ENCODE measurements at places on chromosomes 7 and 10.

- DNase-seq: no peak
Measured at GRCh38 chr7:57425969-57426628, 23.9 kb upstream of the ZNF716 start.

DNA sequence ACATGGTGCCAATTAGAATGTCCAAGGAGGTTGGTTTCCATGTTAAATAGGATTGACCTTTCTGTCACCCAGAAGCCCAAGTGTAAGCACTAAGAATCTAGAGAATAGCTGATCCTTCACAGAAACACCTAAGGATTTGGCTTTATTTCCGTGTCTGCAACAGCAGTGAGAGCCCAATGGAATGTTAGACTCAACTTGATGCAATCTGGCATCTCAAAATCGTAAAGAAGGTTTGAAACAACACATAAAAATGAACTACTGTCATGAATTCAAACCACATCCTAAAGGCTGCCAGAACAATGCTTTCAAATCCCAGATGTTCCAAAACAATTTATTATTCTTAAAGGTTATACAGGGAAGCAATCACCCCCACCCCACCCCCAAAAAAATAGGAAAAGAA is 18.6 kb downstream of the PPP1R3C start:
- no peak for DNase-seq

DNA sequence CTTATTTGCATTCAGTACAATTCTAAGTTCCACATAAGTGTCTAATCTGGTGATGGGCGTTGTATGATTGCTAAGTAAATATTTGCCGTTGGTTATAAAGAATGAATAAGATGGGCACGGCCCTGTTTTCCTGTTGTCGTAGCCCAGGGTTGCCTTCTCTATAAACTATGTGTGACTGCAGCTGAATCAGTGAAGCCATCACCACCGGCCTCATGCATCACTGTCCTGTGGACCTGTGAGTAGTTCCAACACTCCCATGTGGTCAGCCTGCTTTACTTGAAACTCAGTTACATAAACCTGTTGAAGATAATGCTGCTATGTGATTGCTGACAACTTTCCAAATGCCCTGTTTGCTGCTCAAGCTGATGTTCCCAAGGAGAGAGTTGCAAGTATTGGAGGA is 21.6 kb upstream of the KLF6 start:
- peak; percentile 83 for DNase-seq

DNA sequence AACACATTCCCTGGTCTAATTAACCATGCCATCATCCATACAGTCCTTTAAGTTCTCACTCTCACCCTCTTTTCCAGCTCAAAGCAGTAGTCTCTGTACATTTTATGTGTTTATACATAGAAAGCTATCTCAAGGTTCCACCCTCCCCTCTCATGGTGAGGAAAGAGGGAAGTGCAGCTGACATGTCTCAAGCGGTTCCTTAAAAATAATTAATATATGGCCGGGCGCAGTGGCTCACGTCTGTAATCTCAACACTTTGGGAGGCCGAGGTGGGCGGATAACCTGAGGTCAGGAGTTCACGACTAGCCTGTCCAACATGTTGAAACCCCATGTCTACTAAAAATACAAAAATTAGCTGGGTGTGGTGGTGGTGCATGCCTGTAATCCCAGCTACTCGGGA is 36.7 kb downstream of the ZC3HAV1 start:
- no peak for DNase-seq

GRCh38 chr7:106326594-106327537 is 42.1 kb upstream of the NAMPT start:
- no peak for DNase-seq

- DNase-seq: no peak
Measured at GRCh38 chr7:79495544-79496272, 42.2 kb upstream of the MAGI2 start.

DNA sequence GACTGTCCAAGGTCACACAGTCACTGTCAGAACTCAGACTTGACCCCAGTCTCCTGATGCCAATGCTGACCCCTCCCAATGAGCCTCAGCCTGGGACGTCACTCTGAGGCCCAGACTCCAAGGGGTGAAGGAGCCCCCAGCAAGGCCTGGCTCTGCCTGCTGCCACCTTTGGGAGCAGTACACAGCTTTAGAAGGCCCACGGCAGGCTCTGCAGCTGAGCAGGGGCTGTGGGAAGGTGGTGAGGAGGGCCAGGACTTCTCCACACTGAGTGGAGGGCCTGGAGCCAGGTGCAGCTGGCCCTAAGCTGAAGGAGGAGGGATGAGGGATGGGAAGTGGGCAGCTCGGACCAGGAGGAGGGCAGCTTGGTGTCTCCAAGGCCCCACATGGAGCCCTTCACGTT is 23.9 kb upstream of the ZMIZ1 start:
- no peak for DNase-seq

GRCh38 chr7:158506626-158507025 is 81.0 kb downstream of the PTPRN2 start:
- DNase-seq: no peak

GRCh38 chr10:125076891-125077541 is 83.3 kb downstream of the CTBP2 start:
- peak; percentile 94 for DNase-seq

- DNase-seq: no peak
Measured at GRCh38 chr7:44980393-44981034, 1.7 kb upstream of the MYO1G start.

DNA sequence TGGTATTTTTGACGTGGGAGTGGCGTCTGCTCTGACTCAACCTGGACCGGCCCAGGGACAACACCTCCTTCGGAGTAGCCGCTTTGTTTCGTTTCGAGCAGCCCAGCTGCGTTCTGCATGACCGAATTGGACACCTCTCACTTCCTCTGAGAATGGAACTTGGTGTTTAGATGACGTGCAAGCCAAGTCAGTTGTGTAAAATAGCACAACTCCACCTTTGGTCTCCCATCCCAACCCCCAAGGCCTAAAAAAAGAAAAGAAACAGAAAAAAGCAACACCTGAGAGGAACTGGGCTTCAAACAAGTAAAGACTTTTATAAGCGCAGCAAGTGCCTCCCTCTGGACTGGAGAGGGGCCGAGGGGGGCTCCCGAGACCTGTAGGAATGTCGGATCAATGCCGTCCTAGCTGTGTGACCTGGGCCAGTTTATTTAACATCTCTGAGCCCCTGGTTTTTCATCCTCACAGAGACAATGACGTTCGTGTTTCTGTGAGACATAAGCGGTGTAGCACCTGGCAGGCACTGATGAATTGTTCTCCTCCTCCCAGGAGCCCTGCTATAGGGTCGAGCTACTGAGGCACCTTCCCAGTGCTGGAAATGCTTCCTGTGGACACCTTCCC is 52.0 kb upstream of the SMNDC1 start:
- peak; percentile 84 for DNase-seq

DNA sequence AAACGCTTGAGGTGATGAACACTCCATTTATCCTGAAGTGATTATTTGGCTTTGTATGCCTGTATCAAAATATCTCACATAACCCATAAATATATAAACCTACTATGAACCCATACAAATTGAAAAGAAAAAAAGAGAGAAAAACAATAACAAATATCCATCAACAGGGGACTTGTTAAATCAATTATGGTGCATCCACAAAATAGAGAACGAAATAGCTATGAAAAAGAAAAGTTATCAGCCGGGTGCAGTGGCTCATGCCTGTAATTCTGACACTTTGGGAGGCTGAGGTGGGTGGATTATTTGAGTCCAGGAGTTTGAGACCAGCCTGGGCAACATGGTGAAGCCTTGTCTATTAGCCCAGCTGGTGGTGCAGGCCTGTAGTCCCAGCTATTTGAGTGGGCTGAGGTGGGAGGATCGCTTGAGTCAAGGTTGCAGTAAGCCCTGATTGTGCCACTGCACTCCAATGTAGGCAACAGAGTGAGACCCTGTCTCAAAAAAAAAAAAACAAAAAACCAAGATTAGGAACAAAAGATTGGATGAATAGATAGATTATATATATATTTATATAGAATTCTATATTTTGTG is 30.6 kb upstream of the IFRD1 start:
- no peak for DNase-seq

DNA sequence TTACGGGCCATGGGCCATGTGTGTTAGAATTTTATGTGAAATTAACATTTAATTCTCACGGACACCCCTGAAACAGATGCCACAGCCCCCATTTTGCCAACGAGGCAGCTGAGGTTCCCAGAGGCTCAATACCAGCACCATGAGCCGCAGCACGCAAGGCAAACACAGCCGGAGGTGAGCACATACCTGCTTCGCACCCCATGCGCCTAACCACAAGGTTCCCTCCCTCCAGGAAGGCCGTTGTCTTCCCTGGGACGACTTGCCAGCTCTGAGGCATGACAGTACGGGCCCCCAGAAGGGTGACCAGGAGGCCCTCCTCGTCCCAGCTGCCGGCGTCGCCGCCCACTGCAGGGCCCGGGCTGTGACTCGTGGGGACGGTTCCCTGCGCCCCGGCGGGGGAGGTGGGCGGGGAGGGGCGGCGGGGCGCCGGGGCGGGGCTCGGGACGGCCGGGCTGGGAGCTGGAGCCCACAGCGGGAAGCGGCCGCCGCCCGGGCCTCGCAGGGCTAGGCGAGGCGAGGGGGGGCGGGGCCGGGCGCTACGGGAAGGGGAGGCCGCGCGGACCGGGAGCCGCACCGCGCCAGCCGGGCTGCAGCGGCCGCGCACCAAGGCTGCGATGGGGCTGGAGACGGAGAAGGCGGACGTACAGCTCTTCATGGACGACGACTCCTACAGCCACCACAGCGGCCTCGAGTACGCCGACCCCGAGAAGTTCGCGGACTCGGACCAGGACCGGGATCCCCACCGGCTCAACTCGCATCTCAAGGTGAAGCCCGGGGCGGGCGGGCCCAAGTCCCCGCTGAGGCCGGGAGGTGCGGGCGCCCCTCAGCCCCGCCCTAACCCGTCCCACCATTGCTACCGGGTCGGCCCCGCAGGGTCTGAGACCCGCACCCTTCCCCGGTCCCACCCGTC is at the start of gene CAV2:
CAV2 (plus strand) TSS at position 571 of the 910 bp plus-strand sequence; CDS start at position 615, 44 bp downstream.
- DNase-seq: peak; percentile 55

- DNase-seq: no peak
Measured at GRCh38 chr10:63343476-63343875, 122.3 kb downstream of the JMJD1C start.

DNA sequence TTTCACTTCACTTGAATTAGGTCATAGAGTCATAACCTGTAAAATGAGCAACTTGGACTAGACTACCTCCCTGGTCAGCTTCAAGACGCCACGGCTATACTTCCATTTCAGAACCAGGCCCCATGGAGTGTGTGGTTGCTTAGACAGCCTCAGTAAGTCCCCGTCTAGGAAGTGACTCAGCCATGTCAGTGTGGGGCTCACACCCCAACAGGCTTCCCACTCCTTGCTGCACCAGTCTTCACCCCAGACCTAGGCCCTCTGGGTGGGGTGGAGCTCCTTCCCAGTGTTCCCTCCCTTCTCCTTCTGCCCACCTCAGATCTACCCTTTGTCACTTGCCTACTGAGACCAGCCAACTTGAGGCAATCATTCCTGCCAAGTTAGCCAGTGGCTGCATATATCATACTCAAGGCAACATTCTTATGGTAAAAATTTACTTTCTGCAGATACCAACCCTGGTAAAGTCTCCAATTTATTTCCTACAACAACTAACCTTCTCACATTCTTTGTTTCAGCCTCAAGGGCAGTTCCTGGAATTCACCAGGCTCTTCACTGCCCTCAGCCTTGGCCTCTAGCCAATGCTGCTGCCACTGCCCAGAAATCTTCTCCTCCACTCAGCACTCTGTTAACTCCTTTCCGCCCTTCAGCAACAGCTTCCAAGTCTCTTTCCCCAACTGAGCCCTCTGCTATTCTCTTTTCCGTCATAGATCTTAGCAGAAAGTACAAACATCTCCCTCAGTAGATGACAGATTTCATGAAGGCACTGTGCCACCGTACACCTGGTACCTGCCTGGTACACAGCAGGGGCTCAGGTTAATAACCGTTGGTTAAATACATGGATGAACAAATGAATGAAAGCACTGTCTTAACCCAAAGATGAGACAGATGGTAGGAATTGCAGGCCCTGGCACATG is 31.3 kb upstream of the ZNRF2 start:
- DNase-seq: no peak

- no peak for DNase-seq
Measured at GRCh38 chr7:111825046-111825445, 262.8 kb upstream of the IMMP2L start.

GRCh38 chr10:930625-931325 is 730 bp downstream of the LARP4B start:
- peak; percentile 51 for DNase-seq

- DNase-seq: no peak
Measured at GRCh38 chr7:109772161-109772560, 1202.5 kb downstream of the DNAJB9 start.

DNA sequence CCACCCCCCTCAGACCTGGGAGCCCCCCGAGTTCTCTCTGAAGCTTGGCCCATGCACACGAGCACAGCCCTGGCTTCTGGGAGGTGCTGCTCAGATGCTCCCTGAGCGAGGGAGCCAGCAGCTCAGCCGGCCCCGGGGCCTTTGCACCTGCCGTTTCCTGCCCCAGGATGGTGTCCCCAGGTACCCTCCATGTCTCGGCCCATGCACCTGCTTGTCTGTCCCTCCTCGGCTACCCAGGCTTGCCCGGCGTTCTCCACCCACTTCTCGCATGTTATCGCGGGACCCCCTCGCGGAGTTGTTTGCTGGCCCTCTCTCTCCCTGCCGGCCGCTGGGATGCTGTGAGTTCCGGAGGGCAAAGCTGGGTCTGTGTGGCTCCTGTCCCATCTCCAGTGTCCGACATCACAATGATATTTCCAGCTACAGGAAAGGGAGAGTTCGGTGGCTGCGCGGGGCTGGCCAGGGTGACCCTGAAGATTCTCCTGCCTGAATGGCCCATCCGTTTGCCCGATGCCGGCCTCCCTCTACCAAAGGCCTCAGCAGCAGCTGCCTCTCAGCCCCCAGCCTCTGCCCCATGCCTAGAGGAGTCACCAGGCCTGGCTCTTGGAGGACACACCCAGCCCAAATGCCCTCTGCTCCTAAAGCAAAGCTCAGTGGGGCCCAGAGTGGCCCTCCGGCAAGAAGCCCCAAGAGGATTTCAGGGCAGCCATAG is 12.2 kb upstream of the LFNG start:
- no peak for DNase-seq

- no peak for DNase-seq
Measured at GRCh38 chr10:57798830-57799229, 468.9 kb downstream of the IPMK start.

DNA sequence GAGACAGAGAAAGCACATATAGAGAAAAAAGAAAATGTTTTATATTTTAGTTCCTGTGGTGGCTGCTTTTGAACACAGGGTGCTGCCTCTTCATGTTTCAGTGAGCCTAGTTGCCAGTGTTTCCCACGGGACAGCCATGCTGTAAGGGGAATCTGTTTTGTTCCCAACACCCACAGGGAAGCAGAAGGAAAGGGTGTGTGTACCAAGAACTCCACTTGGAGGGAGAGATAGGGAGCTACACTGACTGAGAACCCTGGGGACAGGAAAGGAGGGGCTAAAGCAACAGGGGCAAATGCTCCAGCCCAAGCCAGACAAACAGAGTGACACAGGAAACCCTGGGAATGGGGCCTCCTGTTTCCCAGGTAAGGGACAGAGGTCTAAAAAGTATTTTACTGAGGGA is 40.2 kb downstream of the FRMPD2 start:
- no peak for DNase-seq

Measured in kidney capillary endothelial cell (primary cell).